ENCODE measurements at places on chromosomes 1 and 21.

DNA sequence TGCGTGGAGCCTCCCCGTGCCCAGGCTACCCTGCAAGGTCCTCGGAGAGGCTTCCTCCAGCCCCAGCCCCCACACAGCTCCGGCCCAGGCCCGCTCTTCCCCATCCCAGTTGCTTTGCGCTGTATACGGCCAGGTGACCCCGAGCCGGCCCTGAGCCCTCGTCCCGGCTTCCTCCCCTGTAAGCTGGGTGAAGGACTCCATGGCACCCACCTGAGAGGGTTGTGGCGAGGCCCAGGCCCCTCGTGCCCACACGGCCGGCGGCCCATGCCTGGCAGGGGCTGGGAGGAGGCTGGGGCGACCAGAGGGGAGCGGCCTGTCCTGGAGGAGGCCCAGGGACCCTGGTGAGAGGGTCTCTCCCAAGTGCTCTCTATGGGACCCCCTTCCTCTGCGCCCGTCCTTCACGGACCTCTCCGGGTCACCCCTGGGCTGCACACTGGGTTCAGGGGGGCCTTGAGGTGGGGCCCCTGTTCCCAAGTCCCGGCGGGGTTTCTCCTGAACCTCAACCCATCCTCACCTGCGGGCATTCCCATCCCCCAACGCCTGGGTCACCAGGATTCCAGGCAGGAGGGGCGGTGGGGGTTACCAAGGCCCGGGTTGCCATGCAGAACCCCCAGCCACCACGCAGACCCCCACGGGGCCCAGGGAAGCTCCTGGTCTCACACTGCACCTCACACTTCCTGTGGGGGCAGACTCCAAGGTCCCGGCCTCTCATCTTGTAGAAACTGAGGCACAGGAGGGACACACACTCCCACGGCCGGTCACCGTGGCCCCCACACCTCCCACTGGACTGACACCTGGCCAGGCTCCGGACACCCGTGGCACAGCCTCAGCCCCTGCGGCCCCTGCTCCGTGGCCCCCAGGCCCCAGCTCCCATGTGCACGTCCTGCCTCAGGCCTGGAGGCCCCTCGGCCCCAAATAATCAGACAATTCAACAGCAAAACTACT is 25.2 kb downstream of the COL6A1 start:
- DNase-seq = no peak

DNA sequence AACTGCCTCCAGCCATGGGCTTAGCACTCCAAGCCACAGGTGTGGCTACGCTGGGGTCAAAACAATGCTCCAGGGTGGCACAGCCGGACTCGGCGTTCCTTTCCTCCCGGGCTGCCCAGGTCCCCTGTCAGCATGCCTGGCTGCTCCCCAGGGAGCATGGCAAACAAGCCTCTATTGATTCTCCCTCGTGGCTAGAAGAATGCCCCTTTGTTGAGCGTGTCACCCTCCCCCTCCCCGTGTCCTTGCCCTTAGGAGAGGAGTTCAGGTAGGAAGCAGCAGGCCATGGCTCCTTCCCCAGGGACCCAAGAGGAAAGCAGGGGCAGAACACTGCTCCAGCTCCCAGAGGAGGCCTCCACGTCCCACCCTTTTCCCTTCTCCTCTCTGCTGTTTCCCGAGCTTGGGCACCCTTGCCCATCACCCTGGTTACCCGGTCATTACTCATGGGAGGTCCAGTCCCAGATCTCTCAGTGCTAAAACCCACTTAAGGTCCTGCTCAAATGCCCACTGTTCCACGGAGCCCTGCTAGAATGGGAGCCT is 57.4 kb upstream of the CITED4 start:
- no peak for DNase-seq

- peak; percentile 72 for DNase-seq
These were observed 40.8 kb downstream of the MAB21L3 start for GRCh38 chr1:116151739-116152576.

DNA sequence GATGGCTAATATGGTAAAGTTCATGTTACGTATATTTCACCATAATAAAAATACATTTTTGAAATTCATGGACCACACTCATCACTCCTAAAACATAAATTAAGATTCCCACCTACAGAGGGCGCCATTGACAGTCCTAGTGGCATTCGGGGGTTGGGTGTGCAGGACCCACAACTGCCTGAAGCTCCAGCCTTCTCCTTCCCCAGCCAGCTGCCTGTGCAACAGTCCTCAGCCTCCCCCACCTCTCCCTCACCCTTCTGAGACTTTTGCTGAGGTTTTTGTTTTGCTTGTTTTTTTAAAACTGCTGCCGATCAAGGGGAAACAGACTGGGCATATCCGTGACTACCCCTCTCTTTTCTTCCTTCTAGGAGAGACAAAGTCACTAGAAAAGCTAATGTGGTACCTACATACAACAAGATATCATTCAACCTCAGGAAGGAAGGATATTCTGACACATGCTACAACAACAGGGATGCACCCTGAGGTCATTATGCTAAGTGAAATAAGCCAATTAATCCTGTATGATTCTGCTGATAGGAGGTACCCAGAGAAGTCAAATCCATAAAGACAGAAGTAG is 9.2 kb upstream of the EVA1C start:
- DNase-seq = peak; percentile 38

GRCh38 chr1:3061981-3062615 is 6.9 kb upstream of the PRDM16 start:
- DNase-seq = no peak

- no peak for DNase-seq
These were observed 865 bp upstream of the AMY2A start for GRCh38 chr1:103616362-103616761.

- no peak for DNase-seq
These were observed 83.0 kb downstream of the RYR2 start for GRCh38 chr1:237124856-237125462.

- DNase-seq = no peak
These were observed 26.0 kb downstream of the SETD4 start for GRCh38 chr21:36034211-36034913.

- no peak for DNase-seq
These were observed 221.8 kb downstream of the CENPF start for GRCh38 chr1:214824763-214825162.
